ENCODE measurements at places on chromosomes 11 and 22.

DNA sequence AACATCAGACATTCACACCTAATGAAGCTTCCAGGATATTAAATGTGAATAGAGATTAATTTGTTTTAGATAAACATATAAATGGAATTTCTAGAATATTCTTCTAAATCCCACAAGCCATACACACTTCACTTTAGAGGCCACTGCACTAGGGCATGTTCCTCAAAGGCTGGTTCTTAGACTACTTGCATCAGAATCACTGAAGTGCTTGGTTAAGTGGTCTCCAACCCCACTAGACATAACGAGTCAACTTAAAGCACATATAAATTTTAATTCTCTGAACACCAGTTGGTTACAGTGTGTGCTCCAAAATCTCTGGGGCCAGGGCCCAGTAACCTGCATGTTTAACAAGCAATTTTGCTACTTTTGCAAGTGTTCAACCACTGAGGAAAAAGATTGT lies 7.9 kb upstream of the ALKBH8 start:
- no peak for DNase-seq

GRCh38 chr11:104487046-104487806 lies 323.3 kb upstream of the PDGFD start:
- no peak for DNase-seq

GRCh38 chr11:62882788-62883501 lies 2.2 kb downstream of the SLC3A2 start:
- no peak for DNase-seq

DNA sequence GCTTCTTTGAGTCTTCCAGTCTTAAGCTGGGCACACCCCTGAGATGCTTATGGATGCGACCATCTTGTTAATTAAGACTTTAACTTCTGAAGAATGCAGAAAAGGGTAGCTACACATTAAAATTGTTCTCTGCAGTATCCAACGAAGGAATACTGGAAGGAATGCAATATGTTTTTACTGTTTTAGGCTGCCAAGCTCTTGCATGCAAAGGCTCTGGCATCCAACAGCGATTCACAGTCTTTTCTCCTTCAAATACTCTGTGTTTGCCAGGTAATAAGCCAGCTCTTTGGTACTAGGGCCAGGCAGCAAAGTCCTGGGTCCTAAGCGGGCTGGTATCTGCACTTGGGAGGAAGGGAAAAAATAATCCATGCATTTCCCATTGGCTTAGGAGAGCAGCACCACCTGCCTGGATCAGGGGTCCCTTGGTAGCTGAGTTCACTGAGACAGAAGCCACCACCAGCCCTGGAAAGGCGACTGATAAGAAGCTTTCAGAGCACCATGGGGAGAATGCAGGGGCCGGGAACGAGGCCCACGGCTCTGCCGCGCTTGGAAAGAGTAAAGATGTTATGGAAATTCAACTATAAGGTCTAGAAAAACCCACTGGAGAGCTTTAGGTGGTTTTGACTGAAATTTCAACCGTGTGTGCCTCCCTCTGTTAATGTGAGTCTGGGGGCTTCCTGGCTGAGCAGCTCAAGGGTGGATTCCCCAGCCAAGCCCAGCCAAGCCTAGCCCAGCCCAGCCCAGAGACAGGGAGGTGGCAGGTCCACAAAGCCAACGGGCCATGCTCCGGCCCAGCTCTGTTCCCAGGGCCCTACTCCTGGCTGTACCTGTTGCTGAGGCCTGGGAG lies 67.0 kb upstream of the CCND1 start:
- no peak for DNase-seq

GRCh38 chr11:71269603-71270511 lies 17.5 kb upstream of the SHANK2 start:
- DNase-seq: no peak

- no peak for DNase-seq
Observed at GRCh38 chr22:23094260-23094659, 23.9 kb downstream of the GNAZ start.

DNA sequence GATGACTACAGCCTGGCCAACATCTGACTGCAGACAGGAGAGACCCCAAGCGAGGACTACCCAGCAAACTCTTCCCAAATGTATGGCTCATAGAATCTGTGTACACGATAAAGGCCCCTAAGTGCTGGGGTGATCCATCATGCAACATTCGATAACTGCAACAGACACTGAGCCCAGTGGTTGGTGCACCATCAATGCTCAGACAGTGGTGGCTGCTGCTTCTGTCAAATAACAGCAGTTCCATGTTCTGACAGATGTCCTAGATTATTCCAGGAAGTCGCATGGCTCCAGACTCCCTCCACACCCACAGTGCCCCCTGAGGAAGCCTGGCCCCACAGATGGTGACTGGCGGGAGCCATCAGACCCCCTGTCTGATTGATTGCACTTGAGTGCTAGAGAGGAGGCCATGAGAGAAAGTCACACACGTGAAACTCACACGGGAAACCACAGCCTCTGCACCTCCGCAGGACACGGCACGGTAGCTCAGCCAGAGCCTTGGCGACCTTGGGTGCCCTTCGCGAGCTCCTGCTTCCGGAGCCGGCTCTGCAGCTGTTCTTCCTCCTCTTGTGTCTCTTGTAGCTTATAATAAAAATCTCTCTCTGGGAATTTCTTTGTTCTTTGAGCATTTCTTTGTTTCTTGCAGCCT lies 1155.9 kb downstream of the TBC1D22A start:
- DNase-seq: peak; percentile 21

DNA sequence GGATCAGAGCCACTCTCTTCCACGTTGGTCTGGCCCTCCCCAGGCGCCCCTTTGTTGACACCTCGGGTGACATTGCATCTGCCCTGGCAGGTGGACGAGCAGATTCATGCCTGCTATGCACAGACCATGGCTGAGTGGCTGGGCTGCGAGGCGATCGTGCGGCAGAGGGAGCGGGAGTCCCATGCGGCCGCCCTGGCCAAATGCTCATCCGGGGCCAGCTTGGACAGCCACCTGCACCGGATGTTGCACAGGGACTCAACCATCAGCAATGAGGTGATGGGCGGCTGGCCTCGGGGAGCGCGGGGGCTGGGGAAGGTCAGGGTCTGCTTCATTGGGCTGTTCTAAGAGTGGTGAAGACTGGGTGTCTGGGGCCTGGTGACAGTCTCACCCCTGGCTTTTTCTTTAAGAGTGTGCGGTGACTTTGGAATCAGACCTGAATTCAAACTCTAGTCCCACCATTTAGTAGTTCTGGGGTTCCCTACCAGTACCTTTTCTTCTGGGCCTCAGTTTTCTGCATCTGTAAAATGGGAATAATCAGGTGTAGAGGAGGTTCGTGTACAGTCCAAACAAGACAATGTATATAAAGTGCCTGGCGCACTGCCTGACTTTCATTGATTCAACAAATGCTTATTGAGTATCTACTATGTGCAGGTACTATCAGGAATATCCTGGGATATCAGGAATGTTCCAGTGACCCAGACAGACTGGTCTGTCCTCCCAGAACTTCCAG lies 53.0 kb downstream of the LHFPL7 start:
- no peak for DNase-seq

GRCh38 chr11:84316866-84317555 lies 1030.8 kb upstream of the CCDC90B start:
- DNase-seq: peak; percentile 0

DNA sequence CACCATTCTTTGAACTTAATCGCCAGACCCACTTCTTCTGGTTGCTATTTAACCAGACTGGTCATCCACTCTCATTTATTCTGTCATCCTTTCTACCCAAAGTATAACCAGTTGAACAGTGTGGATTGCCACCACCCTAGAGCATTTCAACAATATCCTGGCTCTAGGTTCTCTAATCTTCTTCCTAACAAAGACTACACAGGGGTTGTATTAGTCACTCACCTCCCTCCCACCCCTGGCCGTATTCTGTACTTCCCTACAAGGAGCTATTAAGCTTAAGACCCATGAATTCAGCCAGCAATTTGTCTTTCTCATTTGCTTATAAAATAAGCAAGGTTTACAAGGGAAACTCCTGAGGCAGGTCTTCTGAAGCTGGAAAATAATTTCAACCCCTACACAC lies 46.9 kb upstream of the CEP126 start:
- DNase-seq: no peak

GRCh38 chr11:103735497-103736032 lies 300.9 kb upstream of the DDI1 start:
- no peak for DNase-seq

- DNase-seq: peak; percentile 50
Observed at GRCh38 chr11:47591764-47592163, 2.4 kb downstream of the C1QTNF4 start.

DNA sequence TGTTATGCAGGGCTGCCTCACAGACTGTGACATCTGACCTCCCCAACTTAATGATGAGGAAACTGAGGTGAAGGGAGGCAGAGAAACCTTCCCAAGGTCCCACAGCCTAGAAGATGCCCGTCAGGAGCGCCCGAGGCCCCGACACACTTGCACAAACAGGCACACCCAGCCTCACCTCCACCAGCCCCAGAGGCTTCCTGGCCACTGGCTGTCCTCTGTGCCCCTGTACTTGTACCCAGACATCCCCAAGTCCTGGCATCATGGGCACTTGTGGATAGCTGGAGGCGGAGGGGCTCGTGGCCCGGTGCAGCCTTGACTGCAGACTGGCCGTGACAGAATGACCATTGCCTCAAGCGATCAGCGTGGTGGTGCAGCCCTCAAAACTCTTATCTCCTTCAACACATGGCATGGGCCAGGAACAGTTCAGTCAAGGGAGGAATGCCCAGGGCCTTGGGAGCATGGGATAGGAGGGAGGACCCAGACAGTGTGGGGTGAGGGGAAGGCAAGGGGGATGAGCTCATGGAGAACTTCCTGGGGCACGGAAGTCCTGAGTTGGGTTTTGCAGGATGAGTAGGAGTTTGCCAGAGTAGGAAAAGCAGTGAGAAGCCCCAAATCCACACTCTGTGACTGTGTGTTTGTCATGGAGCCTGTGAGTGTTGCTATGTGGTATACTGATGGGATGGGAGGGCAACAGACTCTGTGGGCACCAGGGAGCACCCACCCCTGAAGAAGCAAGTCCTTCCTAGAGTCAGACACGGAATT lies 25.8 kb upstream of the PPARA start:
- no peak for DNase-seq

DNA sequence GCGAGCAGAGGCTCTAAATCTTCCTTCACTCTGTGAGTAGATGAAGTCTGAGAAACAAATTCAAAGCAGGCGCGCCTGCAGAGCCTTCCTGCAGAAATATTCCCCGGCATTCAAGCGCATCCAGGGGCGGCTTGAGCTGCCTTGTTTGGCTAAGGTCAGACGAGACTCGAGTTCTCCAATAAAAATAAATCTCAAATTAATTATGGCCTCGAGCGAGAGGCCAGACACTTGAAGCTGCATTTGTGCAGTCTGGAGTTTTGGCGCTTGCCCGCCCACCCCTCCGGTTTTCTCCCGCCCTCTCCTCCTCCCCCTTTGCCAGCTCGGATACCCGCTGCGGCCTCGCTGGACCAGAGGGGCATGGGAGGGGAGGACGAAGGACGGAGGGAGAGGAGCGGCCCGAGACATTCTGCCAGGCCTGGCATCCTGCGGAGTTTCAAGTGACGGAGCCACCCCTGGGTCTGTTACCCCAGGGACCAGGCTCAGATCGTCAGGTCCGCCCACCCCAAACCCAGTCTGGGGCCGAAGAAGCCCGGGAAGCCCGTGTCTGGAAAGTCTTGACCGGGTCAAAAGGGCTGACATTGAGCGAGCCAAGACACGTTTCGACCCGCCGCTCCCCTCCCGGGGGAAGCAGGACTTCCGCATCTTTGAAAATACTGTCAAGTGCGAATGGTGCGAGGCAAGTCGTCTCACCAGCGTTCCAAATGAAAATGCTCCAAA lies 3.8 kb upstream of the FLI1 start:
- DNase-seq: peak; percentile 85

DNA sequence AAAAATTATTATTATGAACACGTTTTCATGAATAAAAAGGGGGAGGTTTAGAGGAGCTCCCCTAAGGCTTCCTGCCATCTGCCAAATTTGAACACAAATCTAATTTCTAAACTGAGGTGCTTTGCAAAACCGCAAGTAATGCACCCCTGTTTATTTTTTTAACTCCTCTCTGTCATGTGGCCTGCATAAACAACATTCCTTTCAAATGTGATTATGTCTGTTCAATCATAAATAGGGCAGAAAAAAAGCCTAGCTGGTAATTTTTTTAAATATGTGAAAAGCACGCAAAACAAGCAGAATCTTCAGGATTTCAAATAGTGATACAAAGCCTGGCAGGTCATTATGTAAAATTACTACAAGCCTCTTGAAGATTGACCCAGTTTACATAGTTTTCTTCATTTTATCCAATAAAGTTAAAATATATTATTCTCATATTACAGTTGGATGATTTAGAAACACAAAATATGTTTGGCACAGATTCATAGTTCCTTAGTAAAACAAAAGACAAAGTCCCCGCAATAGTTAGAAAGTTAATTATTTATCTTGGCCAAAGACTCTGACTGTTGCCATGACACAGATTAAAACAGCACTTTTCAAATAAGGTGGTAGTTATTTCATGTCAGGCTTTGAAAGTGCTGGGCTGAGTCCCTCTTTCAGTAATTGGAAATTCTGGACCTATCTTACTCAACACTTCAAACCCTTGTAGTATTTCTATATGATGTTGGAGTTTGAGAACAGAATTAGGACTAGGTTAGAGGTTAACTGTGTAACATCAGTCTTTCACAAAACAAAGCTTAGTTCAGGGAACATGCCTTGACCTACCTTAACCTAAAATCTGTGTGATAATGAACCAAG lies 200.3 kb upstream of the MPPED2 start:
- peak; percentile 66 for DNase-seq

- DNase-seq: no peak
Observed at GRCh38 chr22:44352378-44353035, 39.8 kb upstream of the SHISAL1 start.

GRCh38 chr11:79388201-79388600 lies 52.6 kb downstream of the TENM4 start:
- DNase-seq: no peak

GRCh38 chr11:106765469-106766258 lies 252.6 kb downstream of the GUCY1A2 start:
- no peak for DNase-seq

GRCh38 chr11:7571640-7572000 lies 57.8 kb downstream of the PPFIBP2 start:
- peak; percentile 83 for DNase-seq

DNA sequence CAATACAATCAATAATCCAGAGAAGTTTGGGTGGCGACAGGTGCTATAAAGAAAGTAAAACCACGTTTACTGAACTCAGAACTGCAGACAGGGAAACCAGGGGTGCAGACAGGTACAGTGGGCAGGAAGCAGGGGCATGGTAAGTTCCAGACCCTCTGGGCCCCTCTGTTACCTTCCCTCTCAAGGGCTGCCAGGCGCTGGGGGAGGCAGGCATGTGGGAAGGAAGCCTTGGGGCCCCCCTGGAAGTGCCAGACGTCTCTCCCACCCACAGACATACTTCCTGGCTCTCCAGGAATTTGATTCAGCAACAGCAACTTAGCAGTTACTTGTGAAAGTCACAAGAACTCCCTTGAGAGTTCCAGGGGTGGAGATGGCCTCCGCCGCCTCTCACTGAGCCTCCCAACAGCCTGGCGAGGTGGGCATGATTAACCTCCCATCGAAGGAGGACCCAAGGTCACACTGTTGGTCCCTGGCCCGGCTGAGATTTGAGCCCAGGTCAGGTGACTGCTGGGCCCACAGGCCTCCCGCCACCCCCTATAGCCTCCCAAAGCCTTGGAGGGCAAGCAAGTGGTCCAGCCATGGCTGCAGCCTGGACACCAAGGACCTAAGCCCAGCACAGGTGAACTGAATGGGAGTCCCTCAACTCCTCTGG lies 14.1 kb upstream of the TSKU start:
- DNase-seq: no peak

- peak; percentile 64 for DNase-seq
Observed at GRCh38 chr11:68206211-68206610, 6.9 kb downstream of the KMT5B start.

- DNase-seq: peak; percentile 4
Observed at GRCh38 chr11:14275076-14275475, 83.9 kb downstream of the RRAS2 start.

- no peak for DNase-seq
Observed at GRCh38 chr11:32131321-32131720, 40.4 kb downstream of the RCN1 start.
